ENCODE measurements at places on chromosomes 3 and 15.

GRCh38 chr3:196073255-196073753 is 8.6 kb downstream of the TFRC start:
- DNase-seq = peak; percentile 68

- DNase-seq = no peak
Observed at GRCh38 chr15:48828906-48829305, 18.0 kb upstream of the CEP152 start.

- DNase-seq = no peak
Observed at GRCh38 chr3:186959029-186959624, 28.8 kb downstream of the ST6GAL1 start.

DNA sequence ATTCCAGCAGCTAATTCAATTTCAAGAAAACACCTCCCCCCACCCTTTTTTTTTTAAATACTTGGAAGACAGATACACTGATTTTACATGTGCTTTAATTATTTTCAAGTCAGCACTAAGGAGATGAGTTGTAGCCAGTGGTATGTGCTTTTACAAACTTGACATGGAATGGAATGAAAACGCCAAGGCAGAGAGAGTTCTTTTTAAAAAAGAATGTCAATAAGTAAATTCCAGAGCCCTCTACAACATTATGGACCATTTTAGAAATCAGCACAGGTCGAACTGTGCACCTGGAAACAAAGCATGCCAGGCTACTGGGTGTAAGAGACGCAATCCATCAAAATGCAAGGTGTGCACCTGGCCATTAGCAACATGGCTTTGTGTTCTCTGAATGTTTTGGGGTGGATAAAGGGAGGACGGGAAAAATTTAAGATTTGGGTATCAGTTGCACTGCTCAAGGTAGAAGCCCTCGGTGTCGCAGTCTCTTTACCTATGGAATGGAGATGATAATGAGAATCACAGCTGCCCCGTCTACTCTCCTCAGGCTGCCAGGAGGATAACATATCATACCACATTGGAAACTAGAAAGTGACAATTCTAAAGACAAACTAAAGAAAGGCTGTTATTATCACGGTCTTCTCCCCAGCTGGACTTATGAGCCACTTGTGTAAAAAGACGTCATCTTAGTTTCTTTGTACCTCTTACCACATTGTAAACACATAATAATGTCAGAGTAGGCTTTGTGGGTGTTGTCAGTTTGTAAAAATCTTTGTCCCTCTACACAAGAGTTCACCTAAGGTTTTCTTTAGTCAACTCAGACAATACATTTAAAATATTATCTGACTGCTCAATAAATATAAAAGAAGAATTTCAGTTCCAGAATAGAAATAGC is 107.4 kb upstream of the PRICKLE2 start:
- no peak for DNase-seq

DNA sequence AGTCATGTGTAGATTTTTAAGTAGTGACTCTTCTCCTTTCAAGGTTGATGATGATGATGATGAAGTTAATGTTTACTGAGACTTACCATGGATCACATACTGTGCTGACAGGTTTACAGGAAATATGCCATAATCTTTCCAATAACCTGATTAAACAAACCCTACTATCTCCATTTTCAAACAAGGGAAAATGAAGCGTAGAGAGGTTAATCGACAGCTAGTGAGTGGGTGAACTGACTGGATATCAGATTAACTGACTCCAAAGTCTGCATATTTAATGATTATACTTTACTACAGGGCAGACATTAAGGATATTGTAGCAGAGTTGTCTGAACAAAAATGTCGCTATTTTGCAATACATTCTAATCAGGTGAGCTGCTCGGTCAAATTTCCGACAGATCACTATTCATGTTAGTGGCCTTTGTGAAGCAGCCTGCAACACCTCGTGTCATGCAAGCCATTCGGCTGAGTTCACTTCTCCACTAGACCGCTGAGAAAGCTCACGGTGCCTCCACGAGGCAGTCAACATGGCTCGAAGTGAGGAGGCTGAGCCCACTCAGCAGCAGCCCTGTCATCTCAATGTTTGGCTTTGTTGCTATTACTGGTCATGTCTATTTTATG is 264.2 kb downstream of the NFKBIZ start:
- no peak for DNase-seq

DNA sequence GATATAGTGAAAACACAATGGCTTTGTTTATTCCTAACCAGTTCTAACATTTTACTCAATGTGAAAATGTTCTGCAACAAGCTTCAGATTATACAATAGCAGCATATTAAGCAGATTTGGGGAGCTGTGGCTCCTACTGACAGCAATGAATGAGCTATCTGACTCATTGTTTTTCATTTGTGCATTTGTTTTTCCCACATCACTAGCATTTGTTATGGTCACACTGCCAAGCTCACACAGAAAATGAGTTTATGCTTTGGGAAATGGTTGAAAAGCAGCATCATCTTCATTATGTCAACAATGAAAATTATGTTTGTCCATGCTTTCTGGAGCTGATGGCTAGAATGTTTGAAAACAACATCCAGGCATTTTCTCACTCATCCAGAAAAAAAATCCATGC is 53.5 kb downstream of the ZPLD1 start:
- no peak for DNase-seq

- no peak for DNase-seq
Observed at GRCh38 chr3:1583044-1583443, 490.2 kb downstream of the CNTN6 start.

- peak; percentile 25 for DNase-seq
Observed at GRCh38 chr3:12454076-12454815, 30.0 kb upstream of the TSEN2 start.

GRCh38 chr3:123113889-123114450 is 47.1 kb downstream of the PDIA5 start:
- DNase-seq = peak; percentile 51

- DNase-seq = no peak
Observed at GRCh38 chr3:66010348-66010738, 28.4 kb downstream of the MAGI1 start.

- DNase-seq = peak; percentile 16
Observed at GRCh38 chr3:120145542-120146285, 51.5 kb upstream of the GSK3B start.

GRCh38 chr3:46368569-46368968 is 2.2 kb upstream of the CCR5 start:
- peak; percentile 95 for DNase-seq

- peak; percentile 74 for DNase-seq
Observed at GRCh38 chr3:98039322-98040024, 4.4 kb upstream of the GABRR3 start.

DNA sequence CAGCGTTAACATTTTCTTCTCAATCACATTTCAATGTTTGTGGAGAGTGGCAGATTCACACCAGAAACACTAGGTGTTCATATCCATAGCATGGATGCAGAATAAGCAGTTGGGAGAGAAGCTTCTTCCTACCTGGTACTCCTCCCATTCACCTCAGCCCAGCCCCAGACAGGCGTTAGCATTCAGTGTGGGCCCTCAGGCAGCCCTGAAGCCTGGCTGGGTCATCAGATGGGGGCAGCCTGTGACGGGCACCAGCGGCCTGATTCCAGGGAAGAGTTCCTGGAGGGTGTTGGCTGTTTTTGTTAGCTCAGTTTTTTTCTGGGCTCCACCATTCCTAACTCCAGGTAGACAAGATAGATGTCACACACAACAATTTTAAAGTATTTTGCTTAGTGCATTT is 31.1 kb downstream of the APH1B start:
- DNase-seq = no peak

DNA sequence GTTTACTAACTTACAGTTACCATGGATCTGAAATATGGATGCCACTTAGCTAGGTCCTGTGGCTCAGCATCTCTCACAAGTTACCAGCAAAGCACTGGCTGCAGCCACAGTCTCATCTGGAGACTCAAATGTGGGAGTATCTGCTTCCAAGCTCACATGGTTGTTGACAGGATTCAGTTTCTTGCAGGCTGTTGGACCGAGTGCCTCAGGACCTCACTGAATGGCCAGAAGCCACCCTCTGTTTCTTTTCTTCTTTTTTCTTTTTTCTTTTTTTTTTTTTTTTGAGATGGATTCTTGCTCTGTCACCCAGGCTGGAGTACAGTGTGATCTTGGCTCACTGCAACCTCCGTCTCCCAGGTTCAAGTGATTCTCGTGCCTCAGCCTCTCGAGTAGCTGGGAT is 20.1 kb upstream of the AMOTL2 start:
- DNase-seq = no peak

DNA sequence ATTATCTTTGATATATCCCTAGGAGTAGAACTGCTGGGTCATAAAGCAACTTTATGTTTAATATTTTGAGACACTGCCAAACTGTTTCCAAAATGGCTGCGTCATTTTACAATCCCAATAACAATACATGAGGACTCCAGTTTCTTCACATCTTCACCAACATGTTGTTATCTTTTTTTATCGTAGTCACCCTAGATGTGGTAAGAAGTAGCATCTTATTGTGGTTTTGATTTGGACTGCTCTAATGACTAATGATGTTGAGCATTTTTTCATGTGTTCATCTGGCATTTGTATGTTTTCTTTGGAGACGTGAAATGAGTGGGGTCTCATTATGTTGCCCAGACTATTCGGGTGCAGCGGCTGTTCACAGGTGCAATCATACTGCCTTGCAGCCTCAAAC is 83.8 kb downstream of the MAP4 start:
- no peak for DNase-seq

- no peak for DNase-seq
Observed at GRCh38 chr3:61060411-61060861, 190.8 kb downstream of the FHIT start.

DNA sequence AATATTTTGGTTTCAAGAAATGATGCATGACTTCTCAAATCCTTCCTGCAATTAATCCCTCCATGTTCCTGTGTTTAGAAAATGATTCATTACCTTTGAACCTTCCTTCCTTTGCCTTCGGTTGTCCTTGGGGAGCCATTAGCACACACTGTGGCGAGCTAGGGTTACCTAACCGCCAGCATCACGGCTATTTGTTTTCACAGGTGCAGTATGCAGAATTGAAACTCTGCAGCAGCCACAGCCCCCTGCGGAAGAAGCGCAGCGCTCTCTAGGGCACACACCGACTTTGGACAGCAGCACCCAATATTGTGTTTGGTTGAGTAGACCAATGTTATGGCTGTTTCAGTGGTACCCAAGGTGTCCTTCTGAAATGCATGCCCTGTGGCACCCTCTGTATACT is 247.4 kb downstream of the MCTP2 start:
- DNase-seq = no peak

DNA sequence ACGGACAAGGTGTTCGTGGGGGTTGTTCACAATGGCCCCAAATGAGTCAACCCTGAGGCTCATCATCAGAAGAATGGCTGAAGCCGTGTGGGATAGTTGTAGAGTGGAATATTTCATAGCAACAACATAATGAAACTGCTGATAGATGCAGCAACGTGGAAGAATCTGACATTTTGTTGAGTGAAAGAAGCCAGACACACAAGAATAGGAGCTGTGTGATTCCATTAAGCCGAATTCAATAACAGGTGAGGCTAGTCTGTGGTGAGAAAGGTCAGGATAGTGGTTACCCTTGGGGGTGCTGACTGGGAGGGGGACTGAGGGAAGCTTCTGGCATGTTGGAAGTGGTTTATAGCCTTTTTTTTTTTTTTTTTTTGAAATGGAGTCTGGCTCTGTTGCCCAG is 144.0 kb downstream of the SMAD6 start:
- DNase-seq = no peak

GRCh38 chr3:174315225-174315624 is 543.9 kb upstream of the NAALADL2 start:
- no peak for DNase-seq

- DNase-seq = no peak
Observed at GRCh38 chr3:36366308-36366707, 14.0 kb upstream of the STAC start.

DNA sequence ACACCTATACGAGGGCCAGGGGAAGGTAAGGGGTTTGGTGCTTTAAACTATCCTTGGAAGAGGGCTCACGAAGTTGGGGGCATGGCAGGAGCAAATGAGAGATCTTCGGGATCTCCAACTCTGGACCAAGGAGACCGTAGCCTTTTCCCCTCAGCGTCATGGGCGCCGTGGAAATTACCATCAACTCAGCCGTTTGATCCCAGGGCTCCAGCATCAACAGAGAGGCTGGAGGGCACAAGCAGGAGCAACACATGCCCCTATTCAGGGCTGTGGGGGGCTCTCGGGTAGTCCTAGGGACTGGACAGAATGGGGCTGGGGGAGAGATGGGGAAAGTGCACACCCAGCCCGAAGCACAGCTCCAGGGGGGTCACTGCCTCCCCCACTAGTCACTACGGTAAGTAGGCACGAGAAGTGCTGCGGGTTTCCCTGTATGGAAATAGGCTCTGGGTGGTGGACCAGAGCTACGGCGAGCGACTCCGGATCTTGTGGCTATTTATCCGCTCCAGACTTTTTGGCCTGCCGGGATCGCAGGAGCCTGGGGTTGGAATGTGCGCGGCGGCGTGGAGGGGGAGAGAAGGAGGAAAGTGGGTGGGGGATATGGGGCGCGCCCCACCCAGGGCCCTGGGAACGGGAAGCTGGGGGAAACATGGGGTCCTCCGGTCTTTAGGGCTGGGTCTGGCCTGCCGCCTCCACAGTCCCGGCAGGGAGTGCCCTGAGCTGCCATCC is 539 bp upstream of the LAMB2 start:
- peak; percentile 54 for DNase-seq

Measured in inflammatory macrophage (primary cell).